Effector memory CD8-positive, alpha-beta T cell (primary cell): ENCODE measurements at places on chromosomes 1 and 21.

DNA sequence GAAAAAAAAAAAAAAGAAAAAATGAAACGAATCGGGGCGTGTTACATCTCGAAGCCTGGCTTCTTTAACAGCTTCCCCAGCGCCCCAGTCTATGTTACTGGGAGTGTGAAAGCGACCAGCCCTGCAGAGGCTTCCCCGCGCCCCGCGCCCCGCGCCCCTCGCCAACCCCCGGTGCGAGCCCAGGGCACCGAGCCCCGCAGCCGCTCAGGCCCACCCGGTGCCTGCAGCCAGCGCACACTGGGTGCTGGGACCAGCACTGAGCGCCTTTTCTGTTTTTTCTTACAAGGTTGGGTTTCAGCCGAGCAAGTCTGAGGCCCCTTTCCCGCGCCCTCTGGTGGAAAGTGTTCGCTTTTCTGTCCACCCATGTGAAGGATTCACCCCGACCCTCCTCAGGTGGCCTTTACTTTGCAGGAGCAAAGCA lies 42.1 kb upstream of the ZNF496 start:
- DNase-seq: peak; percentile 30

- DNase-seq: no peak
Measured at GRCh38 chr1:220045356-220046051, 801 bp downstream of the EPRS1 start.

DNA sequence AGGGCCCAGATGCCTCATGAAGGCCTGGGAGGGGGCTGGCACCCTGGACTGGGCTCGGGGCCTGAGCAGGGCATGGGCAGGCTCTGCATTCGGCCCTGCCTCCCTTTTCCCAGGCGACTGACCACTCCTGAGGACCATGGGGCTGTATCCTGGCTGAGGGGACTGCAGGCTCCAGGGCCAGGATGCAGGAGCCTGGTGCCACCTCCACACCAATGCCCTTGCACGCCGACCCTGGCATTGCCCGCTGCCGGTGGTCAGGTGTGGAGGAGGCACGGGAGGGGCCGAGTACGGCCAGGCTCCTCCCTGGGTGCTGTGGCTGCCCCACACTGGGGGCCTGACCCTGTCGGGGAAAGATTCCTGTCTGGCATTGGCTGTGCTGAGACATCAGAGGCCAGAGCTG lies 128.9 kb downstream of the SIK1 start:
- no peak for DNase-seq

- DNase-seq: no peak
Measured at GRCh38 chr1:5993556-5994491, 1.6 kb upstream of the NPHP4 start.
